ENCODE measurements at places on chromosomes 13 and 19.
A peak's percentile ranks its signal among the peaks of the same experiment; 100 is the strongest.

- no peak for DNase-seq
Observed at GRCh38 chr13:112248406-112248760, 127.8 kb upstream of the SPACA7 start.

DNA sequence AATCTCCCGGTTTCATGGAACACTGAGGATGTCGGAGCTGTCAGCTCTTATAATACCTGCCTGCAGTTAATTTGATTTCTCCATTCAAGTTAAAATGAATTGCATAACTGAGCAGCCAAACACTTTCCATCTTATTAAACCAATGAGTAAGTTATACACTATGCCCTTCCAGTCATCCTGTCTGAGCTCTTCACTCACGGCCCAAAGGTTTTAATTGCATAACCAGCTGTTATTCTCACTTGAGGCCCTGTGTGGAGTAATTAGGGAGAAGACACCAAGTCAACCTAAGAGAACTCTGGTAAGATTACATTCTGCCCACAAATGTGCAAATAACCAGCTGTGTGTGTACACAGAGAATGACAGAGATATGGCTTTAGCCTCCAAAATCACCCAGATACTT, 303.5 kb downstream of the TBC1D4 start:
- DNase-seq: no peak

GRCh38 chr19:10836479-10837330, 693 bp upstream of the TMED1 start:
- peak; percentile 64 for DNase-seq

DNA sequence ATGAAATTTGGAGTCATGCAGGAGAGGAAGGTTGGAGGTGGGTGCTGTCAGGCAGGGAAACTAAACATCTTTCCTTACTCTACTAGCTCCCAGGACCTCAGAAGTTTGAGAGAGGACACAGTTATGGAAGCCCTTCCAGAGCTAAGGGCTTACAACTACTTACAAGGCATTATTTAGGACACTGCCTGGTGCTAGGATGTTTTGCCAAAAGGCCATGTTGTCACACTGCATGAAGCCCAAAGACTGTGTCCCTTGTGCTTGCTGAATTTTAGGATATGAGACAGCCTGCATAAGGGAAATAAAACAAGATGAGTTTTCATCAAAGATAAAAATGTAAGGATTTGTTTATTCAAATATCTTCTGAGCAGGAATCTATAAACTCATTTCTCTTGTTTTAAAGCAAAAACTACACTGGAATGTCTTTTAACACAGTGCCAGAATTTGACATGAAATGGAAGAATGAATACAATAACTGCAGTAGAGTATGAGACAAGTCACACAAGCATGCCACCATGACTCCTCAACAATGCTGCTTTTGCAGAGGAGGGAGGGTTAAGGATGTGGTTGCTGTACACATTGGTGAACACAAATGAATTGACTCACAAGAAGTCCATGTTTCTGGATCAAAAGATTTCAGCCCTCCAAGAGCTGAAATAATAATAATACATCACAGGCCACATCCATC, 258.4 kb downstream of the SPRY2 start:
- DNase-seq: no peak

DNA sequence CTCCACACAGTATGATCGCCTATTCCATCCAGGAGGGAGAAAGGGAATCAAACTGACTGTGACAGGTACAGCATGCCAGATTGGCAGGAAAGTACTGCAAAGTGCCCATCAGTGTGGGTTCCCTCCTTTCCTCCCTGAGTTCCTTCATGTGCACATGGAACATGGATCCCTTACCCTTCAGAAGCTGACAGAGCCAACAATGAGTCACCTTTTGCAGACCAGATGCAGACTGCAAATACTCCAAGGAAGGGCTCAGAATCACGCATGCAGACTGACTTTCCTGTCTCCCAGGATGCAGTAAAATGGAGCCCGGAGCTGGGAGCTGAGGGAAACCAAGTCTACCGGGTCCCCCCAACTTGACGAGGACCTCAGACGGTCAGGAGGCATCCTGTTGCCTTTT, 41.8 kb downstream of the SACS start:
- no peak for DNase-seq

- no peak for DNase-seq
Observed at GRCh38 chr13:68304286-68304893, 1074.3 kb upstream of the PCDH9 start.

DNA sequence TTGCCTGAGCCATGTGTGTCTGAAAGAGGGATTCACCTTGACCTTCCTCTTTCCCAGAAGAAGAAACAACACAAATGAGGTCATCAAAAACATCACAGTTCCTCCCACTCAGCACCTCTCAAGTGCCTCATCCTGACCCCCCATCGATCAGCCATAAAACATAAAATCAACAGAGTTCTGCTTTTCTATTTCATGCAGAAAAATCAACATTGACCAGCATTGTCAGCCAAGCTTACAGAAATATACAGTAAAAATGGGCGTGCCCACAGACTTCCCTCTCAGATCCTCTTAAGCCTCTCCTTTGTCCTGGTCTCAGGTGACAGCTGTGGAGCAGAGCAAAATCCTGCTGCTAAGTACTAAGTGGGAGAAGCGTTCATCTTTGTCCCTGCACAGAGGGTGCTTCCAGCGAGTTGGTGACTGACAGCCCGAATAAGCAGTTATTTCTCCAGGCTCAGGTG, 213.3 kb downstream of the OLFM4 start:
- no peak for DNase-seq

- DNase-seq: no peak
Observed at GRCh38 chr19:10083911-10084310, 2.2 kb upstream of the SHFL start.

All from stimulated activated CD8-positive, alpha-beta memory T cell treated with anti-CD3 and anti-CD28 coated beads, Interleukin-7, amount 100 ng/mL, for 24 hours (primary cell).